ENCODE measurements at places on chromosomes 1 and 21.

GRCh38 chr1:20476265-20477038 is 9.6 kb downstream of the CAMK2N1 start:
- DNase-seq = peak; percentile 51

DNA sequence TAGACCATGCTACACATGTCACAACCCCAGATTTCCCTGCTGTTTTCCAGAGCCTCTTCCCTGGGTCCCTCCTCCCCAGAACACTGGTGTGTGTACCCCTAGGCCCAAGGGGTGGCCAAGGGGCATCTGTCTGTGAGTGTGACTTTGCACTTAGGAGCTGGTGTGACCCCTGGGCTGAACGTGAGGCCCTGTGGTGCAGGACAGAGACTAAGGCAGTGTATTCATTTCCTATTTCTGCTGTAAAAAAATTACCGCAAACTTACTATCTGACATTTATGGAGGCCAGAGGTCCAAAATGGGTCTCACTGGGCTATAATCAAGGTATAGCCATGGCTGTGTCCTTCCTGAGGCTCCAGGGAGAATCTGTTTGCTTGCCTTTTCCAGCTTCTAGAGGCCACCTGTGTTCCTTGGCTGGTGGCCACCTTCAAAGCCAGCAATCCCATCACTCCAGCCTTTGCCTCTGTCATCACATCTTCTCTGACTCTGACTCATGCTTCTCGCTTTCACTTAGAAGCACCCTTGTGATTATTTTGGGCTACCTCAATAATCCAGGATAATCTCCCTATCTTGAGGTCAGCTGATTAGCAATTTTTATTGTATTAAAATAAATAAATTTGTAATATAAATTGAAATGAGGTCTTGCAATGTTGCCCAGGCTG is 24.0 kb upstream of the ELOA start:
- no peak for DNase-seq

- no peak for DNase-seq
Measured at GRCh38 chr21:42293649-42294272, 21.4 kb downstream of the TFF3 start.

DNA sequence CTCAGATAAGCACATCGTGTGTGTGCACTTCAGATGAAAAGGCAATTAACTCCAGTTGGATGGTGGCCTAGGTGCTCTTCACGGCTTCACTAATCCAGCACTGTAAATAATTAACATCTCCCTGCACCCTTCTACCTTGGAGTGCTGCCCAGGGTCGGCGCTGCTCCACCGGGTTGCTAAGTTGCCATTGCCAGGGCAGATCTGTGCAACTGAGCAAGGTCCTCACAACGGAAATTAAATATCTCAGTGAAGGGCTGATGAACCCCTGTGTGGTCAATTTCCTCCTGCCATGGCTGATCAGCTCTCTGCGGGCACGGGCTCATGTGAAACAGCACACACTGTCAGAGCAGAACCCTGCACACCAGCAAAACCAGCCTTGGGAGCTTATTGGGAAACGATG is 63.2 kb downstream of the SYDE2 start:
- DNase-seq = no peak

- DNase-seq = no peak
Measured at GRCh38 chr1:32337855-32338636, 2.0 kb upstream of the MARCKSL1 start.

- no peak for DNase-seq
Measured at GRCh38 chr1:226953175-226953800, 13.2 kb downstream of the COQ8A start.

- DNase-seq = peak; percentile 9
Measured at GRCh38 chr1:99956755-99957154, 13.0 kb upstream of the SLC35A3 start.

DNA sequence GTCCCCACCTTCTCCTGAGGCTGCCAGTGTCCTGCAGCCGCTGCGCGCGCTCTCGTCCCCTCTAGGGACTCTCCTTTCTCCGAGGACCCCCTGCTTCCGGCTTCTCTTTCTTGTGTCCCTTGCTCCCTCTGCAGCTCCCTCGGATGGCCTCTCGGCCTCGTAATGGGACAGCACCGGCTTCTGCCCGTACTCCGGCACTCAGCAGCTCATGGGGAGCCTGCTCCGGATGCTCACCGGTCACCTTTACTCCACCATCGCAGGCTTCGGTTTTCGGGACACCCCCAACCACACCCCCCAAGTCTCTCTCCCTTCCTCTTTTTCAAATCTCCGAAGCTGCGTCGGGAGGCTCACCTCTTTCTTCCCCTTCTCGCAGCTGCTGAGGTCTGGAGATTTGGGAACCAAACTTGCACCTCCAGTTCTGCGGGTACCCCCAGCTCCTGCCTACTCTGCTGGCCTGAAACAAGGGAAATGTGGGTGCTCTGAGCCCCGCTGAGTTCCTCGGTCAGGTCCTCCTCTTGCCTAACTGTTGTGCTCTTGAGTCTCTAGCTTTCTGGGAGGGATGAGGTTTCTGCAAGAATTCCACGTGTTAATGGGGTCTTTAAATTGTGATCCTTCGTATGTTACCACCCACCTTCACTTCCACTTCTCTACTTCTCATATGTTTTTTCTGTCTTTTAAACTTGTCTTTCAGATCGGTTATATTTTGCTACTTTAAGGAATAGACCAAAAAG is 930 bp downstream of the CDC14A start:
- peak; percentile 36 for DNase-seq

DNA sequence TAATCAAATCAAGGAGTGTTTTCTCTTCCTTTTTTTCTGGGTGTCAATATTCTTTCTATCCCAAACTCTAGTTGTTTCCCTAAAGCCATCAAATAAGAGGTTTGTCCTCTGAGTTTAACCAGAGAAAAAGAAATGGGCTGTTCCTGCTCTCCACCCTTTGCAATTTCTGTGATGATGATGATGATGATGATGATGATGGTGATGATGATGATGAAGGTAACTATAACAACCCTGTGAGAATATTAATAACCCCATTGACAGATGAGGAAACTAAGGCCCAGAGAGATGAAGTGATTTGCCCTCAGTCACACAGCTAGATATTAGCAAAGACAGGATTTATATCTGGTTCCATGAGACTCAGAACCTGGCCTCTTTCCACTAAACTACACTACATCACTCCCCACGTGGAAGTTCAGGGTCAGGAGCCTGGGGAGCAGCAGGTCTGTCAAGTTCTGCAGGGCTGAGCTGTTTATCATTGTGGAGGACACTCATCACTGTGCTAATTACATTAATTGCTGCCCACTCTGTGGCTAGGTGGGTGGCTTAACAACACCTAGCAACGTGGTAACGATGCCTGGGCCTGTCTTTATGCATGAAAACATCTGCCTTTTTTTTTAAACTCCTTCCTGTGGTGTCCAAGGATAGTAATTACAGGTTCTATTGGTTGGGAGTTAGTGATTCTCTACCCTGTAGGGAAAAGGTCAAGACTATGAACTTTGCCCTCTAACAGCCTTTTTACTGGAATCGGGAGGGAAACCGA is 19.0 kb upstream of the JUN start:
- DNase-seq = no peak

GRCh38 chr1:174286042-174286441 is 126.7 kb downstream of the RABGAP1L start:
- DNase-seq = no peak

GRCh38 chr1:209382231-209383100 is 201.0 kb upstream of the CAMK1G start:
- no peak for DNase-seq

All from EL (cell line).